Eye (tissue), 1 donor: ENCODE measurements at places on chromosomes 11 and 22.

DNA sequence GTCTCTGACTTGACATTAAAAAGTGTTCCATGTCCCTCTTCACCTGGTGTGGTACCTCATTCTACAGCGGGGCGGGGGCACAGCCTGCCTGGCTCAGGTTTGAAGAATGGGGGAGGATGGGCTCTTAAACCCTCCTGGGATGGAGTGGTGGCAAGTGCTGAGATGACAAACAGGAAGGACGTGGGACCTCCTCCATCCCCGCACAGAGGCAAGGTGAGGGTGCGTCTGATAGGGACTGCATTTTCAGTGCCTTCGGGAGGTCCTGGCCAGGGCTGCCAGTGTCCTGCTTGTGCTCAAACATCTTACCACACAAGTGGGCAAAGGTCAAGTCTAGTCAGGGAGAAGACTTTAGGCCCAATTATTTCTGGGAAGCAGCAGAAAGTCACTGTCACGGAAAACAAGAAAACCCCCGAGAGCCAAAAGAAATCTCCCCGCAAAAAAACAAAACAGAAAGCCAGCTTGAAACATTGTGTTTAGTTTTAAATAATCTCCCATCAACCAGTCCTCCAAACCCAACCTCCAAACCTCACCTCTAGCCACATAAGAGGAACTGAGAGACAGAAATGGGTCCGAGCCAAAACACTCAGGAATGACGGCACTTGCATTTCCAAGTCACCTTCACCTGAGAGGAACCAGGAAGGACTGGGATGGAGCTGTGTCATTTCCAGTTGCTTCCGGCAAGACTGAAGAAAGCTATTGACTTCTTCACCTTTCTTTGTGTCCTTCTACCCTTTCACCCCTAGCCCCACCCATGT is 966.5 kb downstream of the NTM start:
- no peak for DNase-seq

DNA sequence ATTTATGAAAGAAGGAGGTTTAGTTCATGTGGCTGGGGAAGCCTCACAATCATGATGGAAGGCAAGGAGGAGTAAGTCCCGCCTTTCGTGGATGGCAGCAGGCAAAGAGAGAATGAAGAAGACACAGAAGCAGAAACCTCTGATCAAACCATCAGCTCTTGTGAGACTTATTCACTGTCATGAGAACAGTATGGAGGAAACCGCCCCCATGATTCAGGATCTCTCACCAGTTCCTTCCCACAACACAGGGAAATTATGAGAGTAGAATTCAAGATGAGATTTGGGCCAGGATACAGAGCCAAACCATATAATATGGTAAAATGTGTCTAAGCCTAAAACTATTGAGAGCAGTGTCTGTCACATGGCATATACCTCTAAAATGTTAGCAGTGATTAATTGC is 503.8 kb upstream of the CCDC179 start:
- no peak for DNase-seq

DNA sequence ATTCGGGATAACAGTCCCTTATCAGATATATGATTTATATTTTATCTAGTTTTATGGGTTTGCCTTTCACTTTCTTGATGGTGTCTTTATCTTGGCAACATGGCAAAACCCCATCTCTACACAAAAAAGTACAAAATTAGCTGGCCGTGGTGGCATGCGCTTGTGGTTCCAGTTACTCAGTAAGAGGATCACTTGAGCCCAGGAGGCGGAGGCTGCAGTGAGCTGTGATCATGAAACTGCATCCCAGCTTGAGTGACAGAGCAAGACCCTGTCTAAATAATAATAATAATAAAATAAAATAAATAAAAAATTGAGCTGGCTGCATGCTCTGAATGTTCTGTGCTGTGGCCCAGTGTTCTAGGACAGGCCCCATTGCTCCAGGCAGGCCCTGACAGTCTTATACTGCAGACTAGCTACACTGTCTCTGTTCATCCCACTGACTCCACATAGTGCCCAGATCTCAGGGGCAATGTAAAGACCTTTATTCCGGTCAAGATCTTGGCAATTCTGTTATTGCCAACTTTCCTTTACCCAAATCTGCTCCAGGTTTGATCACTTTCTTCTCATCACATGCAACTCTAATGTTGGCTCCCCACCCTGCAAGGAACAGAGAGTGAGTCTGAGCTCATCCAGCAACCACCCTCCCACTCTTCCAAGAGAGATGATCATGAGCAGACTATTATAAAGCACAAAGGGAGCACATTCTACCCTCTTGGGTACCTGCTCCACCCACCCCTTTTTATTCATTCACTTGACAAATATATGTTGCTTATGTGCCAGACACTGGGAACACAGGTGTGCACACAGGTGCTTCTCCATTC is 8.8 kb downstream of the HSPA8 start:
- no peak for DNase-seq

GRCh38 chr22:28032861-28033260 is 113.8 kb upstream of the PITPNB start:
- no peak for DNase-seq

DNA sequence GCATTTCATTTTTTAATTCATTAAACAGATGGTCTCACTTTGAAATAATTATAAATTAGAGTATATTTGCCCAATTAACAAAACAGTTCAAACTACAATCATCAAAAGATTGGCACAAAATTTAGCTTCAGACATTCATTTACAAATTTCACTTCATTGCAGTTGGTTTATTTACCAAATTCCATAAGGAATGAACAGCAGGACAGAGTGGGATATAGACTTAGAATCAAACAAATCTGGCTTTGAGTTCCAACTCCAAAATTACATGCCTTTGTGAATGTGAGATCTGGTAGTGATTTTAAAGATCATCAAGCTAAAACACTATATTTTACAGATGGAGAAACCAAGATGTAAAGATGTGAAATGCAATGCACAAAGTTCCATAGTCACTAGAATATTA is 310.7 kb upstream of the CNTN5 start:
- no peak for DNase-seq
